Immature natural killer cell (primary cell): ENCODE measurements at places on chromosomes 1 and 21. TPM values are rescaled to one million over a fixed set of nuclear protein-coding genes. Genes with fewer than 3 reads are reported as not detected.

ACTRT2 gene
- not detected for polyA plus RNA-seq

GRCh38 chr1:41802532-41803501 lies 115.9 kb downstream of the HIVEP3 start:
- DNase-seq: peak; percentile 76

GRCh38 chr1:10379676-10380075 lies 19.2 kb upstream of the PGD start:
- DNase-seq: no peak

DNA sequence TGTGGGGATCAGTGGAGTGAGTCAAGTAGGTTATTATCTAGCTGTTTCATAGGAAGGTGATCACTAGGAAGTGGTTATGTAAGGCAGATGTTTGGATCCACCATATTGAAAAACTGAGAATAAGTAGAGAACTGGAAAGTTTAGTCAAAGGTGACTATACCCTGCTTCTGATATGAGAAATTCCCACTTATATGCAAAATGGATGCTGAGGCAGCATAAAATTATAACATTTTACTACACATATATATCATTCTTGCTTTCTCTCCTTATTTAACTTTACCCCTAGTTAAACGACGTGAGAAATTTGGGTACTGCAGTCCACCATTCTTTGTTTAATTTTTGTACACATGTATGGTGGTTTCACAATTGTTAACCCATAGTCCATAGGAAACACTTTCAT lies 142.4 kb downstream of the ADGRL4 start:
- DNase-seq: no peak

- DNase-seq: peak; percentile 43
These were observed 6.7 kb downstream of the ZNF648 start for GRCh38 chr1:182054698-182055326.

DNA sequence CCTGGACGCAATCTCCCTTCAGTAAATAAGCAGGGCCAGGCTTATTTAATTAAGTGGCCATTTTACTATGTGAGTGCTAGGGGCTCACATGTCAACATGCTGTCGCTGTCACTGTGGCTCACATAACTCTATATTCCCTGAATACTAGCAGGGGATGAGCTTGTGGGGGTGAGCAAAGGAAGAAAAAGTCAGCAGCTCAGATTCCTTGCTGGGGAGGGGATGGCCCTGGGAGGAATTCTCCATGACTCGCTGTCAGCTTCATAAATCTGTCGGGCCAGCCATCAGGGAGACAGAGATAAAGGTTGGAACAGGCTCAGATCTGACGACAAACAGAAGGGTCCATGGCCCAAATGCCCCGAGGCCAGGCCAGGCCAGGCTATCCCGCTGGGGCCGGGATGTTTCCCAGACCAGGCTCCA lies 26.0 kb upstream of the PLEKHG5 start:
- no peak for DNase-seq

- no peak for DNase-seq
These were observed 25.4 kb downstream of the FMN2 start for GRCh38 chr1:240116831-240117769.

- no peak for DNase-seq
These were observed 13.2 kb upstream of the CDC7 start for GRCh38 chr1:91487469-91487868.

UMODL1 gene
- polyA plus RNA-seq: not detected

GRCh38 chr1:150144606-150145005 lies 5.1 kb upstream of the PLEKHO1 start:
- no peak for DNase-seq

- no peak for DNase-seq
These were observed 47.0 kb upstream of the WARS2 start for GRCh38 chr1:119187416-119187815.

- no peak for DNase-seq
These were observed 211.1 kb downstream of the MATN1 start for GRCh38 chr1:30511991-30512913.

KCNT2 gene
- polyA plus RNA-seq: not detected

- DNase-seq: peak; percentile 10
These were observed 768 bp upstream of the RIIAD1 start for GRCh38 chr1:151720554-151720953.

DNA sequence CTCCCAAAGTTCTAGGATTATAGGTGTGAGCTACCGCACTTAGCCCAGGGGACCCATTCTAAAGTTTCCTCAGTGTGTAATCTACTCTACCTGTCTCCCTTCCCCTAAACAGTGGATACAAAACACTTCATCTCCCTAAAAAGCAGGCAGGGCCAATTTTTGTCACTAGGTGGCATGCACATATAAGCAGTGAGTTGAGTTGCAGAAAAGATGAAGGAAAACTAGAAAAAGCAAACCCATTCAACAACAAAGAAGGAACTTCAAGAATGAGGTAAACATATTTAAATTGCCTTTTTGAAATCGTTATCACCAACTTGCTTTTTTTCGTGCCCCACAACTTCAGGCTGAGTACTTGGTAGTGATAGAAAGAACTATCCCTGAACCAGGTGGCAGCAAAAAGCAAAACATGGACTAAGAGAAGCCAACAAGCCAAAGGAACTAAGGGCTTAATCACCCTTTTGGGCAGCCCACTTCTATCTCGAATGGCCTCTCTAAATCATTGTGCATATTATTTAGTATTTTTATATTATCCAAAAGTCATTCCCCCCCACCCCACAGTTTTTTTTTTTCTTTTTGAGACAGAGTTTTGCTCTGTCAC lies 19.7 kb upstream of the ALDH9A1 start:
- DNase-seq: peak; percentile 18

DNA sequence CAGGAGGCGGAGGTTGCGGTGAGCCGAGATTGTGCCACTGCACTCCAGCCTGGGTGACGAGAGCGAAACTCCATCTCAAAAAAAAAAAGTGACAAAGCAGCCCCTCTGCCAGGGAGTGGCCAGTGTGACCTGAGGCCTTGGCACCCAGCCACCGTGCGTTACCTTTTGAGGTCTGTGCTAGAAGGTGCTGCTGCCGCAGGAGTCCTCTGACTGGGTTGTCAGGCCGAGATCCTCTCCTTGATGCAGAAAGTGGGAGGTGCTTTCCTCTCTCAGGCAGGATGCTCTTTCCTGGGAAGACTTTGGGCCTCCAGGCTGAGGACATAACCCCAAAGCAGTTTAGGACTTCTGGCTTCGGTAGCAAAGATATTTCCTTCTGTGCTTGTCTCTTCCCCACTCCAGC lies 280.5 kb upstream of the VAMP3 start:
- DNase-seq: no peak

PODN gene
- polyA plus RNA-seq: 1.7 TPM

GRCh38 chr1:205729945-205730610 lies 19.9 kb downstream of the NUCKS1 start:
- no peak for DNase-seq

- no peak for DNase-seq
These were observed 160.1 kb upstream of the CSF3R start for GRCh38 chr1:36642802-36643201.

- no peak for DNase-seq
These were observed 128.4 kb downstream of the NTMT2 start for GRCh38 chr1:170274131-170274501.

SLC44A3 gene
- polyA plus RNA-seq: not detected

- no peak for DNase-seq
These were observed 29.3 kb downstream of the PIK3CD start for GRCh38 chr1:9680828-9681227.

PROX1 gene
- not detected for polyA plus RNA-seq

- no peak for DNase-seq
These were observed 41.0 kb downstream of the ZNF691 start for GRCh38 chr1:42887366-42887765.

- DNase-seq: peak; percentile 26
These were observed 103.3 kb downstream of the RABGAP1L start for GRCh38 chr1:174262349-174263241.

DNA sequence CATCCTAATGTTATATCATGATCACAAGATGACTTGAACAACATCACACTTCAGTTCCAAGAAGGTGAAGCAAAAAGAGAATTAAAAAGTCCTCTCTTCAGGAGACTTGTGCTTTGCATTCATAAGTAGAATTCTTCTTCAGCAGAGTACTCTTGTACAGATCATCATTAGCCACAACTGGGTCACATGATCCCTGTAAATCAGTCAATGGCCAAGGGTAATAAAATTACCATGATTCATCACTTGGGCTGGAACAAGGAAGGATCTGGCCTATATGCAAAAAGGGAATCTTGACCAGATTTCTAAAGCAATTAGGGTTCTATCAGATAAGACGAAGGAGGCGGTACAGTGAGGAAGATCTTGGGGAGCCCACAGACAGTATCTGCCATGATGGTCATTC lies 458.0 kb upstream of the DEPDC1 start:
- no peak for DNase-seq

- no peak for DNase-seq
These were observed 17.8 kb upstream of the POU3F1 start for GRCh38 chr1:38064197-38064903.

GRCh38 chr1:67716800-67717199 lies 31.8 kb downstream of the GADD45A start:
- DNase-seq: no peak

LRRC38 gene
- polyA plus RNA-seq: not detected

SPRR2F gene
- not detected for polyA plus RNA-seq

DNA sequence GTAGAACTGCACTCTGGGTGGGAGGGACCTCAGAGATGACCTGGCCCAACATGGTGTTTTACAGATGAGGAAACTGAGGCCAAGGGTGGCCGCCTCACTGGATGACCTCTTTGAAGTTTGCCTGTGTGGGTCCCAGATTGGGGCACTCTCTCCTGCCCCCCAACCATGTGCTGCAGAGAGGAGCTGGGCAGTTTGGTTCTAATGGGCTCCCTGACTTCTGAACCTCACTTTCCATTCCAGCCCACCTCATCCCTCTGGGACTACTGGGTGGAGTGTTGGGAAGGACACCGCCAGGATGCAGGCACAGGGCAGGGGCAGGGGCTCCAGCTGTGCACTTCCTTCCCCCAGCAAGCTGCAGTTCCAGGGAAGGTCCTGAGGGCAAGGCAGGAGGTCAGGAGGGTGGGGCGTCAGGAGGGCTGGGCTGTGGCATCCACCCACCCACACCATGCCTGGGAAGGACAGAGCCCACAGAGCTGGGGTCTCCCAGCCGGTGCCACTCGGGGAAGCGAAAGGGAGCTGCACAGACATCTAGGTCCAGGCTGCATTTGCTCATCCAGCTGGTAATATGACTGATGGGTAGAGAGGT lies 10.3 kb upstream of the EPS8L3 start:
- no peak for DNase-seq

TNFRSF18 gene
- polyA plus RNA-seq: 136 TPM

- no peak for DNase-seq
These were observed 6.0 kb downstream of the TENT5B start for GRCh38 chr1:27006683-27007082.

DNA sequence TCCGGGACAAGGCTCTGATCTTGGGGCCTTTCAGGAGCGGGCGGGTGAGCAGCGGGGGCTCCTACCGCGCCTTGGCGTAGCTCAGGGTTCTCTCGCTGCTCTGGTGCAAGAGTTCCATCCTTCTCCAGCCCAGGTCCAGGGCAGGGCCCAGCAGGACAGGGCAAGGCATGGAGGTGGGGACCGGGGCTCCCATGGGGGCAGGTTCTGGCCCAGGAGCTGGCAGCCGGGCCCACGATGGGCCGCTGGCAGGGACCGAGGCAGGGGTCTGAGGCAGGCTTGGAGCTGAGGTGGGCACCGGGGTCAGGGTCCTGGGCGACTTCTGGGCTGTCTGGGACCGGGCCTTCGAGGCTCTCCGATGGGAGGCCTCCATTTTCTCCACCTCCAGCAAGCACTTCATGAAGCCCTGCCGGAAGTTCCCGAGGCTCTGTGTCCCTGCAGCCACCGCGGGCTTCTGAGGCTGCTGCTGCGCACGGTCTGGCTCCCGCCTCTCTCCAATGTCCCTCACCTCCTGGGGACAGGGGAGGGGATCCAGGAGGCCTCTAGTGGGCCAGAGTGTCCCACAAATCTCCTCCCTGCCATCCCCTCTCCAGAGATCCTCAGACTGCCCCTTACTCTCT lies 27.6 kb downstream of the SPATA21 start:
- DNase-seq: no peak

LCE1B gene
- polyA plus RNA-seq: not detected

DNA sequence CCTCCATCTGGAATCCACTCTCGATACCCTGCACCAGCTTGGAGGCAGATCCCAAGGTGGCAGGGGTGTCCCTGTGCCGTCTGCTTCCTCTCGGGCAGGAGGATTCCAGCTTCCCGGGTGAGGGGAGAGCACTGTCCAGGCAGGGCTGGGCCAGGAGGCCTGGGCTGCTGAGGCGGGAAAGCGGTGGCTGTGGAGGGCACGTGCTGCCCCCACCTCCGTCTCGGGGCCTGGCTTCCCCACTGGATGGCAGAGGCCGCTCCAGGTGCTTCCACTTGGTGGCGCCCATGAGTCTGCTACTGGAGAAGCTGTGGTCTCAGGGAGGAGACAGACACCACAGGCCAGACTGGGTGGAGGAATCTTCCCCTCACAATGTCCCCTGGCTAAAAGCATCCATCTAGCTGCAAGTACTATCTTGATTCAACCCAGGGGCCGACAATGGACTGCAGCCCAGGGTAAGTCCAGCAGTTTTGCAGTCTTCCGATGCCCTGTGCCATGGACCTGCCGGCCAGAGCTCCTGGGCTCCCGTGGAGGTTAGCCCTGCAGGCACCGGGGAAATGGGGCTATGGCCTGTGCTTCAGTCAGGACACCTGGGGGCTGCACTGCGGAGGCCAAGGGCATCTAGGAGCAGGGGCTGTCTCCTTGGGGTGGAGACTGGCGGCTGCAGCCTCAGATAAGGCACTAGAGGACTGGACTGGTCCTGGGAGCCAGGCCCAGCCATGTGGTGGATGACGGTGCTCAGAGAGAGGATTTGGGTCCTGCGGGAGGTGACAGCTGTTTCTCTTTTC lies 41.3 kb upstream of the EIF4G3 start:
- DNase-seq: no peak

CLCA4 gene
- polyA plus RNA-seq: not detected

KRTAP12-1 gene
- polyA plus RNA-seq: not detected

GRCh38 chr1:100799548-100799947 lies 80.0 kb downstream of the VCAM1 start:
- no peak for DNase-seq

DNA sequence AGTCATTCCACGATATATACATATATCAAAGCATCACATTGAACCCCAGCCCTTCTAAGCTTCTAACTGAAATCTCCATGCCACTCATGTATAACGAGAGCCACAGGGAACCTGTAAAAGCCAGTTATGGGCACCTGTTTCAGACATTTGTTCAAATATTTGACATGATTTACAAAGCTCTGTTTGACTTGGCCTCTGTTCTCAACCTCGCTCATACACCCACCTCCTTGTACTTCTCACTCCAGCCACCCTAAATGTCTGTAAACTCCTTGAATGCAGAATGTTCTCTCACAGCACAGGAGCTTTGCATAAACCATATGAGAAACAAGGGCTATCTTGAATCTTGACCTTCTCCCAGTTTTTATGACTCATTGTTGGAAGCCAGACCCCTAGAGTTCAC lies 36.9 kb upstream of the CD2 start:
- no peak for DNase-seq

- peak; percentile 45 for DNase-seq
These were observed 26.2 kb downstream of the EXTL2 start for GRCh38 chr1:100868364-100868995.

DCDC2B gene
- polyA plus RNA-seq: not detected

GRCh38 chr21:38255571-38256117 lies 1.1 kb upstream of the KCNJ15 start:
- no peak for DNase-seq

NBPF9 gene
- 0.37 TPM for polyA plus RNA-seq
